Occipital lobe (tissue), 3 donors: ENCODE measurements at places on chromosomes 5 and 9.

DNA sequence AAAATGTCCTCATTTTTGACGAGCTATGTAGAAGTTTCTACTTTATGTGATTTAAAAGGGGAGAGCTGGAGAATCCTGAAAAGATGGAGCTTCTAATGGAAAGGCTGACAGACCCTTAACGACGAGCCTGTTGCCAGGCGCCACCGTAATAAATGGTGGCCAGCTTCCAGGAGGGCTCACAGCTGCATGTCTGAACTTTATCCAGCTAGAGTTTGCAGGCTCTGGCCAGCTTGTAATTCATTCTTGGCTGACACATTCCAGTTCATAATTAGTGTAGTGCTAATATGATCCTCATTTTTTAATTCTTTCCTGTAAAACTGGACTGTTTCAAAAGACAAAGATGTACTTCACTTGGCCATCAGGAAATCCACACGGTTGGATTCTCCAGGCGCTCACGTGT lies 246.7 kb downstream of the GAS1 start:
- no peak for DNase-seq

DNA sequence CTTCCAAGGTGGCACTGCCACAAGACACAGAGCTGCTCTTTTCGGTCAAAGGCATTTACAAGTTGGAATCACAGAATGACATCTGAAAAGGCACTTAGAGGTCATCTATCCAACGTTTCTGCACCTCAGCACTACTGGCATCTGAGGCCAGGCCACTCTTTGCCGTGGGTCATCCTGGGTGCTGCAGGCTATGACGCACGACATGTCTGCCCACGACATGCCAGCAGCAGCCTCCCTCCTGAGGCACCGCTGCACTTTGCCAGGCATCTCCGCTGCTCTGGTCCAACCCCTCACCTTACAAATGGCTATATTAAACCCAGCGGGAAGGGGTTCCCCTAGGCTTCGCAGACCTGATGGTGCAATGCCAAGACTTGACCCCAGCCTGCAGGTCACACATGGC lies 8.1 kb downstream of the SURF4 start:
- no peak for DNase-seq

GRCh38 chr5:52148679-52149078 lies 639.0 kb upstream of the ITGA1 start:
- DNase-seq: no peak

GRCh38 chr9:93962017-93962416 lies 6.9 kb upstream of the BARX1 start:
- no peak for DNase-seq

DNA sequence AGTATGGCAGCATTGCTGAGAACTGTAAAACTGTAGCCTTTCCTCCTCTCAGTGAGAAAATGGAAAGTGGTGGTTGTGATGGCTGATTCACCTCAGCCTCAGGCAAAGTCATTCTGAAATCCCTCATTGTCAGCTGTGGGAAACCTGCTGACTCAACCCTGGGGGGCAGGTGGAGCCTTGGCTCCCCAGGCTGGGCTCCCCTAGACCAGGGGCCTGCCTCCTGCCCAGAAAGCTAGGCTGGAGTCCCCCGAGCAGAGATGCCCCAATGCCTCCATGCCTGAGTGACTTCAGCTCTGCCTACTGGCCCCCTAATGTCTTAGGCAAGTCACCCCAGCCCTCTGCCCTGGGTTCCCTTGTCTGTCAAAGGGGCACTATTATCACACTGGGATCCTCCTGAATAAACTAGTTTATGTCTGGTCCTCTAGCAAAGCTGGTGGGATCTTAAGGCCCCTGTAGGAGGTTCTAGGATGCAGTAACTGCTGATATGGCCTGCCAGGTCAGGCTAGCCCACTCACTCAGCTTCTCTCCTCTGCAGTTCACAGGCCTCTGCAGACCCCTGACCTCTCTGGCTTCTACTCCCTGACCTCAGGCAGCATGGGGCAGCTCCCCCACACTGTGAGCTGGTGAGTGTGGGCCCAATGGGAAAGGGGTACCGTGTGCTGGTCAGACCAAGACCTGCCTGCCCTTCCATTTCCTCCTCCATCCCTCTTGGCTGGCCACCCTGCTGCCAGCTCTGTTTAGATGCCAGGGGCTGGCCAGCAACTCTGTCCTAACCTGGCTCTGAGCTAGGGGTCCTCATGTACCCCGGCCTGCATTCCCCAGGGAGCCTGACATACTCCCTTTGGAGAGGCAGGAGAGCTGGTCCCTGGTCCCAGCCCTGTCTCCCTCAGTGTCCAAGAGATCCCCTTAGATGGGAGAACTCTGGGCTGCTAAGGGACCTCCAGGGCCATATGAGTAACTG lies 24.2 kb downstream of the TCF7 start:
- DNase-seq: no peak

GRCh38 chr5:51872144-51872543 lies 488.9 kb downstream of the ISL1 start:
- DNase-seq: no peak

DNA sequence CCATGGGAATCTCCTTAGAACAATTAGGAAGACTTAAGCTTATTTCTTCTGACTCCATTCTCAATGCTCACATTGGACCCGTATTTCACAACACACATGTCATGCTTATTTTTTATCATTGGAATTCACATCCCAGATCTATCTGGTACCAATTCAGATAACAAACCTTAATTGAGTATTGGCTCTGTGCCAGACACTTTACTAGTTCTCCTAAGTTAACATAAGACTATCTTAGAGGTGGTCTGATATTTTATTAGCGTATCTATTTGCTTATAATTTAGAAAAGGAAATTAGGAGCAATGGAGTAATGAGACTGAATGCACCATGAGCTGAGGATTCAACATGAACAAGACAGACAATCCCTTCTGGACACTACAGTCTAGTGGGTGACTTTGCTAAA lies 45.1 kb downstream of the FBXL7 start:
- DNase-seq: no peak

DNA sequence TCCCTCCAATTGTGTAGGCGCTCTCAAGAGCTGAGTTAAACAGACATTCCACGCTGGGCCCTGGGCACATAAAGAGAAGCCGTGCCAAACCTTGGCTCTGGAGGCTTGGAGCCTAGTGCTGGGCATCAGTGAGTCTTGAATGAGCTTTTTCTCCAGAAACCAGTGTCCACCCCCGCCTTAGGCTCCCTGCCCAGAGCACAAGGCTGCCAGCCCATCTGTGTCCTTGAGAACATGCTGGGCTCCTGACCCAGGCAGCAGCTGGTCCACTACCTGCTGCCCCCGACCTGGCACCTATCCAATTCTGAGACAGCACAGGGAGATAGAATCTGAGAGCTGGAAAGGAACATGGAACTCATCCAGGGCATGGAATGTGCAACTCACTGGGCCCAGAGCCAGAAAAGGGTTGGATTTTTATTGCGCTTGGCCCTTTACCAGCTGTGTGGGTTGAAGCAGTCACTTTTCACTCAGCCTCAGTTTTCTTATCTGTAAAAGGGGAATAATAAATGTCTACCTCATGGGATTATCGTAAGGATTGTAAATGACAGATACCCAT lies 92.4 kb upstream of the CPLX2 start:
- peak; percentile 61 for DNase-seq
